ENCODE measurements at places on chromosomes 2 and 18.

DNA sequence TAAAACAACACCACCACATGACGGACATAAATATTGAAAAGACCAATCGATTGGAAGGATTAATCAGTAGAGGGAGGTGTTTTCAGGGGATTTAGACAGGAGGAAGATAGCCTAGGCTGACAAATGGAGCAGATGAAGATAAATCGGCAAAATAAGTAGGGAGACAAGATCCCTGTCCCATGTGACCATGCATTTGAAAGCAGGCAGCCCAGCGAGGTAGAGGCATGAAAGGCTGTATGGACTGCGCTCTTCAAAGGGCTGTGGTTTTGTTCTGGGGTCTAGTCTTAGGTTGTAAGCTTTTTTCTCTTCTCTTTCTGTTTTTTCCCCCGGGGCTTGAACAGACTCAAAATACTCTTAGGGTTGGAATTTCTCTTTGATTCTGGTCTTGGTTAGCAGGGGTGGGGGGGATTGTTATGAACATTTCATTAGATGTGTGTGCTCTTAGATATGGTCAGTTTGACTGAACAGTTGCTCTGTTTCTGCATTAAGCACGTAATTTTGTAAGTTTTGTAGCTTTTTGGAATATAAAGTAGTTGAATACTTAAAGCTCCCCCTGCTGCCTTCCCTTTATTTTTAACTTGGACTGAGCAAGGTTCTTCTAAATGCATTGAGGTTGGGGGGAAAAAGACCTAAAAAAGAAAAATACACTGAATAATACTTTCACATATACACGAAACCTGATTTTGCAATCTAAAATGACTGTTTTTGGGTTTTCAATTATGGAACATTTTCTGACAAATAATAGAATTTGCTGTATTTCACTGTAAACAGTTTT, 32.2 kb downstream of the ZNF532 start:
- no peak for DNase-seq

GRCh38 chr2:9235147-9236044, 28.8 kb downstream of the ASAP2 start:
- DNase-seq, result no peak

GRCh38 chr2:126889071-126889470, 9.6 kb upstream of the TEX51 start:
- no peak for DNase-seq

DNA sequence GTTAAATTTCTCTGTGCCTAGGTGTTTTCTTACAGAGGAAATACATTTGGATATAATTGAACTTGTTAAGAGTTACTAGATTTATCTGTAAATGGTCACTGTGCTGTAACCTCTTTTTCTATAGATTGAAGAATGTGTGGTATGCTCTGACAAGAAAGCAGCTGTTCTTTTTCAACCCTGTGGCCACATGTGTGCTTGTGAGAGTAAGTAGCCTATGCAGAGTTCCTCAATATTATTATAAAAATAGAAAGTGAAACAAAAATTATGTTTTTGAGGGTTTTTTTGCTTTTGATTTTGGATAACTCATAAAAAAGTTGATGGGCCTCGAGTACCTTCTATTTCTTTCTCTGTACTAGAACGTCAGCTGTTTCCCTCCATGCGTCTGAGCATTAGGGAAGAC, 112.4 kb downstream of the MIB1 start:
- DNase-seq, result no peak

GRCh38 chr2:223952280-223952968, 4.8 kb upstream of the MRPL44 start:
- no peak for DNase-seq

DNA sequence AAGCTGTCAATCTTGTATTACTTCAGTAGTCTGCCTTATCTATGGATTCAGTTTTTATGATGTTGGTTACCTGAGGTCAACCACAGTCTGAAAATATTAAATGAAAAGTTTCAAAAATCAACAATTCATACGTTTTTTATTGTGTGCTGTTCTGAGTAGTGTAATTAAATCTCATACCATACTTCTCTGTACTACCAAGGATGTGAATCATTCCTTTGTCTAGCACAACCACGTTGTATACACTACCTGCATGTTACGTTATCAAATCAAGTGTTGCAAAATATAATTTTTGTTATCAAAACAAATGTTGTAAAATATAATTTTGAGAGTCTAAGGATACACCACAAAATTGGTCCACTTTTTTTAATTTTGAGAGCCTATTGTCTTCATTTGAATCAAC, 590.2 kb upstream of the SETBP1 start:
- no peak for DNase-seq

- DNase-seq, result no peak
These were observed 187.5 kb upstream of the DTNA start for GRCh38 chr18:34522603-34523002.

- DNase-seq, result no peak
These were observed 1132.9 kb upstream of the ZEB2 start for GRCh38 chr2:145652571-145653545.

GRCh38 chr2:232523682-232524597, 2.0 kb upstream of the CHRND start:
- no peak for DNase-seq

- DNase-seq, result no peak
These were observed 366.3 kb downstream of the NYAP2 start for GRCh38 chr2:225765820-225766219.

- DNase-seq, result peak; percentile 13
These were observed 29.6 kb upstream of the ALPP start for GRCh38 chr2:232348936-232349335.

DNA sequence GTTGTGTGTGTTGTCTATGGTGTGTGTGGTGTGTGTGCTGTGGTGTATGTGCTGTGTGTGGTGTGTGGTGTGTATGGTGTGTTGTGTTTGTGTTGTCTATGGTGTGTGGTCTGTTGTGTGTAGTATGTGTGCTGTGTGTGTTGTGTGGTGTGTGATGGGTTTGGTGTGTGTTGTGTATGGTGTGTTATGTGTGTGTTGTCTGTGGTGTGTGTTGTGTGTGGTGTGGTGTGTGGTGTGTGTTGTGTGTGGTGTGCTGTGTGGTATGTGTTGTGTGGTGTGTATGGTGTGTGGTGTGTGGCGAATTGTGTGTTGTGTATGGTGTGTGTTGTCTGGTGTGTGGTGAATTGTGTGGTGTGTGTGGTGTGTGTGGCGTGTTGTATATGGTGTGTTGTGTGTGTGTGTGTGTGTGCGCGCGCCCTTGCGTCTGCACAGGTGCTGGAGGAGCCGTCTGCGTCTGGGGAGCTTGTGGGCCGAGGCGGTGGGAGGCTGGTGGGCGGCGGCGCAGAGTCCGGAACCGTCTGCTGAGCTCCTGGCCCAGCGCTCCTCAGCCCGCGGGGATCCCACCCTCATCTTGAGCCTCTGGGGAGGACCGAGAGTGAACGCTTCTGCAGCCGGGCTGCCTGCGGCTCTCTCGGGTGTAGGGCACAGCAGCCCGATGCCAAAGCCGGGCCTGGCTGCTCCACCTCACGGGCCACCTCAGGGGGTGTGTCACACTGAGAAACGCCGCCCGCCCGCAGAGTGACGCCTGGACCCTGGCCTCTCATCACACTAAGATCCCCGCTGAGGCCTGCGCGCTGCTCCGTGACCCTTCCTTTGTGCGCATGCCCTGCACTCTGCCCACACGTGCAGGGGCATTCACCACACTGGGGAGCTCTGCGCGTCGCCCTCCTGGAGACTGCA, 8.8 kb upstream of the ADI1 start:
- DNase-seq, result no peak

DNA sequence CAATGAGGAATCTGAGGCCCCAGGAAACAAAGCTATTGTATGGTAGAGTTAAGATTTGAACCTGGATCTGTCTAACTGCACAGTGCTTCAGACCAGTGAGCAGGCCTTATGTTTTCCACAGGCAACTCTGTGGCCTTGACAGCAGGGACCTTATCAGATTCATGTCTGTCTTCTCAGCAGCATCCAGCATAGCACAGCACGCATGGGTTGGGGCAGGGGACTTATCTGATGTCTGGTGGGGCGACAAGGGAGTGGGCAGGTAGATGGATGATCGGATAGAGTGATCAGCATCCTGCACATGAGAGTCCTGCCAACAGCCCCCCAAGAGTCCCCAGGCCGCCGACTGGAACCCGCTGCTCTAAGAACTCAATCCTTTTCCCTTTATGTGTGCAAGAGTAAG, 28.7 kb upstream of the KCNF1 start:
- DNase-seq, result no peak

DNA sequence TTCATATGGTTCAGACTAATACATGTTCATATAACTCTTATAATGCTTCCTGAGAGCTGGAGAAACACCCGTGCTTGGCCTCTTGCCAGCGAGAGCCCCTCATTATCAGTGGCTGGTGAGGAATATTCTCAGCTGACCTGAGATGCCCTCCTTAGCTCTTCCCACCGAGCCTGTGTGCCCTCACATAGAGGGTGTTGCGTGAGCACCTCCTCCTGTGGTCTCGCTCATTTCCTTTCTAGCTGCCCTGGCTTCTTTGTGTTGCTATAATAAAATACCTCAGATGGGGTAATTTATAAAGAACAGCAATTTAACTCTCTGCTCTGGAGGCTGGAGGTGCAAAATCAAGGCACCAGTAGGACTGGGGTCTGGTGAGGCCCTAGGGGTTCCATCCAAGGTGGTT, 80.5 kb upstream of the ALKAL2 start:
- no peak for DNase-seq

- DNase-seq, result no peak
These were observed 177.3 kb downstream of the TMEM247 start for GRCh38 chr2:46656640-46657039.

- DNase-seq, result peak; percentile 53
These were observed 23.0 kb downstream of the SMYD1 start for GRCh38 chr2:88090446-88091283.

DNA sequence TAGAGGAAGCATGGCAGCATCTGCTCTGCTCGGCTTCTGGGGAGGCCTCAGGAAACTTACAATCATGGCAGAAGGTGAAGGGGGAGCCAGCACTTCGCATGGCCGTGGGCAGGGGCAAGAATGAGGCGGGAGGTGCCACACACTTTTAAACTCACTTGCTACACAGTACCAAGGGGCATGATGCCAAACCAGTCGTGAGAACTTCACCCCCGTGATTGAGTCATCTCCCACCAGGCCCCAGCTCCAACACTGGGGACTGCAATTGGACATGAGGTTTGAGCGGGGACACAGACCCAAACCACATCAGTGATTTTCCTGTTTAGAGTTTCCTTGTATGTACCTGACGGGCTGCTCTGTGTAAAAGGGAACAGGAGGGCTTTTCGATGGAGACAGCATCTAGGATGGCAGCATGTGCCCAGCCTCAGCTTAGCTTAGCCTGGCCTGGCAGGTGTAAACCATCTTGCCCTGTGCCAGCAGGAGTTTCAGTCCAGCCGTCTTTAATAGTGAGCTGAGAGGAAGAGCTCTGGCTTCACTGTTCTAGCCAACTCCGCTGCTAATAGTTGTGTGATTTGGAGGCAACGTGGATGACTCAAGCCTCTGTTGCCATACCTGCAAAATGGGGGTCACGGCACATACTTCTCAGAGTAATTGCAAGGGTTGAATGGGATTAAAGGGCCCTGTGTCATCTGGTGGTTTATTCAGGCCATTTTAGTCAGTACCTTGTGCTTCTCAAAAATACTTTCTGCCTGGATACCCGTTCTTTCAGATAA, 101.8 kb downstream of the ASAP2 start:
- DNase-seq, result no peak

GRCh38 chr2:12451726-12452125, 265.0 kb upstream of the TRIB2 start:
- no peak for DNase-seq

GRCh38 chr2:10160203-10160955, 37.8 kb downstream of the RRM2 start:
- no peak for DNase-seq

DNA sequence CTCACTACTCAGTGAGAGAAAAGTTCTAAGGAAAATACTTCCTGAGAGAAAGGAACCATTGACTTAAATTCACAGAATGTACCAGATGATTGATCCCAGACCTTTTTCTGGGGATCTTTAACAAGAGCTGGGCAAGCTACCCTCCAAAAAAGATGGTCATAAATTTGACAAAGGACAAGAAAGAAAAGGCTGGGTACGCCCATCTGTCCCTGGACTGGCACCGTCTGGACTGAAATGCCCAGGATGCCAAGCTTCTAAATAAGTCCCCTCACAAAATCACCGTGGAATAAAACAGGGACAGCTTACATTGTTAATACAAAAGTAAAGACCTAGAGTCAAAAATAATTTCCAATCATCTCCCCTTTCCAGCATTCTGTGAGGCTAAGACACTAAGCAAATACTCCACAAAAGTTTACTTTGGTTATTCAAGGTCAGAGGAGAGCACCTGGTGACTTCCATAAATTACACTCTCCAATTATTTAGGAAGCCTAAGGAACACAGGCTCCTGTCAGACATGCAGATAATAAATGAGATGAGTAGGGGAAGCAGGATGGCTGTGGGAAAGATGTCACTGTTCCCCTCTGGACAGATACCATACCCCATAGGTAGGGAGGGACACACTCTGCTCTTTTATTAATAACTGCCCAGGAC, 69.9 kb downstream of the UXS1 start:
- no peak for DNase-seq

- no peak for DNase-seq
These were observed 158.8 kb downstream of the DYM start for GRCh38 chr18:49301608-49302007.

GRCh38 chr2:60849187-60849586, 32.2 kb upstream of the REL start:
- no peak for DNase-seq

DNA sequence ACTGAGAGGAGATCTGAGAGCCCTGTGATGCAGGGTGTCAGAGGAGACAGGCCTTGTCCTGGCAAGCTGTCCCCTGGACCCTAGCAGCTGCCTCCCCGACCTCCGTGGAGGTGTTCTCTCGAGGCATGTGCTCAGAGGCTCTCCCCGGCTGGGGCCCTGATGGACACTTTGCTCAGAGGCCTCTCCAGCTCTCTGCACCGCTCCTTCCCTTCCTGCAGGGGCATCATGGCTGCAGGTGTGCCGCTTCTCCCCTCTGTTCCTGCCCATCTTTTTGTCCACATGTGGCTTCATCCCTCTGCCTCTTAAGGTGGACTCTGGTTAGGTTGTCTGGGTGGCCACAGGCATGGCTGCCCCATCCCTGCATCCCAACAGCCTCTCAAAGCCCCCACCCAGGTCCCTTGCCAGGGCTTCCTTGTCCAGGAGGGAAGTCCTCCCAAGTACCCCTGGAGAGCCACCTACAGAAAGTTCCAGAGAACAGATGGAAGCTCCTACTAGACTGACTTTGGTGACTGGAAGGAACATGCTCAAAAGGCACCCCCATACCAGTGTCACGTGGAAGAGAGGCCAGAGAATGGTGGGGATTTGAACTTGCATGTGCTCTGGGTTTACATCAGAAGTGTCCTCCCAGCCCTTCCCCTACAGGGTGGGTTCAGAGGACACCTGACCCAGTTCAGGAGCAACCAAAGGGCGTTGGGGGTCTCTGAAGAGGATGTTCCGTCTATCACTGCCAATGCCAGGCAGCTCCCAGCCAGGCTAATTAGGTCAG, 120.4 kb downstream of the KLHL29 start:
- no peak for DNase-seq

- DNase-seq, result no peak
These were observed 26.1 kb upstream of the WIPF1 start for GRCh38 chr2:174623690-174624089.
